Naive thymus-derived CD8-positive, alpha-beta T cell (primary cell): ENCODE measurements at places on chromosomes 3 and 15. TPM values are rescaled to one million over a fixed set of nuclear protein-coding genes. Genes with fewer than 3 reads are reported as not detected.
A peak's percentile ranks its signal among the peaks of the same experiment; 100 is the strongest.

- peaks cover 63% of the 10 kb centered on the region for H3K36me3 ChIP-seq
- no peak for DNase-seq
- no peaks in the 10 kb centered on the region for H3K27me3 ChIP-seq
- peak overlapping the region; percentile 30 for H3K27ac ChIP-seq
- H3K4me3 ChIP-seq, result peak overlapping the region; percentile 22
These were observed 4.3 kb downstream of the PPIB start for GRCh38 chr15:64158363-64159134.

- no peaks in the 10 kb centered on the region for H3K4me1 ChIP-seq
- H3K27ac ChIP-seq, result no peak overlapping the region
- no peaks in the 10 kb centered on the region for H3K36me3 ChIP-seq
- DNase-seq, result no peak
These were observed 881.4 kb downstream of the DIPK2A start for GRCh38 chr3:144852999-144853398.

Gene KNG1
- not detected for total RNA-seq

DNA sequence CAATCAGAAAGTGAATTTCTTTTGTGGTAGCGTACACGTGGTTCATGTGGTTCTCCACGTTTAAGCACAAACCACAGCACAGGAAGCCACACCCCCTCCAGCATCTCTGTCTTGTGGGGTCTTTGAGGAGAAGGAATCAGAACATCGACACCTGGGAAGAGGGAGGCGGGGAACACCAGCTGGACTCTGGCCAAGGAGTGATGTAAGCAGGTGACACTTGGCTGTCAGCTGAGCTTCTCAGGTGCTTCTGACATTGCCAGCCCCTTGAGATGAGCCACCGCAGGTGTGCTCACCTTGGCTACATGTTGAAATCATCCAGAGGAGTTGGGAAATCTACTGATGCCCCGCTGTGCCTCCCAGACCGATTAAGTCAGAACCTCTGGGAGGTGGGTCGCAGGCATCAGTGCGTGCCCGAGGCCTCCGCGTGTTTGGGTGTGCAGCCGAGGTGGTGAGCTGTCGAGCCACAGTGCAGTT, 85.0 kb downstream of the FAM81A start:
- H3K27me3 ChIP-seq, result peaks cover 3% of the 10 kb centered on the region
- peaks cover 48% of the 10 kb centered on the region for H3K4me1 ChIP-seq
- DNase-seq, result peak; percentile 86
- peak overlapping the region; percentile 91 for H3K27ac ChIP-seq
- no peaks in the 10 kb centered on the region for H3K36me3 ChIP-seq

Gene TMC3
- not detected for total RNA-seq

Gene UROC1
- total RNA-seq, result 0.11 TPM

DNA sequence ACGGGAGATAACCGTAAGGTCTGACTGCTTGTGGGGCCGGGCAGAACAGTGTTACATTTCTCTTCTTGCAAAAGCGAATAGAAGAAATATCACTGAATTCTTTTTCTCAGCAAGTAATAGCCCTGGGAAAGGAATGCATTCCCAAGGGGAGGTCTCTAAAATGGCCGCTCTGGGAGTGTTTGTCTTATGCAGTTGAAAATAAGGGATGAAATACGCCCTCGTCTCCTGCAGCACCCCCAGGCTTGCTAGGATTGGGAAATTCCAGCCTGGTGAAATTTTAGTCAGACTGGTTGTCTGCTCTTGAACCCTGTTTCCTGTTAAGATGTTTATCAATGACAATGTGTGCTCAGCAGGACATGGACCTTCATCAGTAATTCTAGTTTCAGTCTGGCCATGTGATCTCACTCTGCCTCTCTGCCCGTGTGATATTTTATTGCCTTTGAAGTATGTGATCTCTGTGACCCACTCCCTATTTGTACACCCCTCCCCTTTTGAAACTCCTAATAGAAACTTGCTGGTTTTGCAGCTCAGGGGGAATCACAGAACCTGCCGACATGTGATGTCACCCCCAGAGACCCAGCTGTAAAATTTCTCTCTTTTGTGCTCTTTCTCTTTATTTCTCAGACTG, 715.6 kb downstream of the ROBO1 start:
- H3K4me3 ChIP-seq, result no peak overlapping the region
- H3K27me3 ChIP-seq, result no peaks in the 10 kb centered on the region
- no peaks in the 10 kb centered on the region for H3K4me1 ChIP-seq
- H3K27ac ChIP-seq, result no peak overlapping the region
- peaks cover 21% of the 10 kb centered on the region for H3K36me3 ChIP-seq
- no peak for DNase-seq
